ENCODE measurements at places on chromosomes 3 and 15.

DNA sequence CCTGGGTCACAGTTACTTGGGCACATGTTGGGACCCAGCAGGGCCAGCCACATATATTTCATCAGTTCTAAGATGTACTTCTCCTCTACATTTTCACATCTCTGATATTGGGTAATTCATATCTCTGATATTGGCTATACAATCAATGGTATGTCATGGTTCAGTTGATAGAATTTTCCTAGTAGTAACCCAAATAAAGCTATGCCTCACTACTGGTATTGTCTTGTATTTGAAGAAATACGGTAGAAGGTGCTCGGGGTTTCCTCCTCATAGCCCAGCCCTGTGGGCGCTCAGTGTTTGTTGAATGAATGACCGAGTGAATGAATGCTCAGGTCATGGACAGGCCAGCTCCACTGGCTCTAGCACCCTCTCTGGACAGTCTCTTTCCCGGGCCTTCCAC is 94.1 kb downstream of the RAB11A start:
- DNase-seq = no peak

- no peak for DNase-seq
Measured at GRCh38 chr3:126124896-126125295, 41.0 kb upstream of the SLC41A3 start.

DNA sequence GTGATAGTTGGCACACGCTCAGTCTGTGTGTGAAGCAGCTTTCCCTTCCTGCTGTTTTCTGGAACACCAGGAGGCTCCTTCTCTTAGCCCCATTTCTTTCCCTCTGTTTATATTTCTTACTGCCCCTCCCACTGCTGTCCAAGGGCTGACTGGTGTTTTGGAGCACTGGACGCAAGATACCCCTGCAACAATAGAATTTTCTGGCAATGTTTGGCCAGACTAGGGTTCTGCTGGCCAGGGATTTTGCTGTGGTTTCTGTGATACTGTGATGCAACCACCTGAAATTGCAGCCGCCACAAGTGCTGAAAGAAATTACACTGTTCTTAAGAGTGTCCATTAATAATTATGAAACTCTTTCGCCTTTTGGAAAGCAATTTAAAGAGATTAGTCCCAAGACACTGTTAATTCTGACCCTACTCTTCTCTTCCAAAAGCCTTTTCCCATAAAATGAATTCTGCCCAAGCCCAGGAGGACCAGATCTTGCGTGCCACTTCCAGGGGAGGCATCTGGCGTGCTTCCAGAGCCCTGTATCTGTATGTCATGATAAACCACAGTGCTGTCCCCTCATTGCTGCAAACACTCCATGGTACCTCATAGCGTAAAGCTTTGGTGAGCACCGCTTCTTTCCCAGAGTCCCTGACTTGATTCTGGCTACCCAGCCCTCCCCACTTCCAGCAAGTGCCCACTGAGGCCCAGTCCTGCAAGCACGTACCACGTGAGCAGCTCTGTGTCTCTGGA is 159.4 kb upstream of the CHRM5 start:
- no peak for DNase-seq

DNA sequence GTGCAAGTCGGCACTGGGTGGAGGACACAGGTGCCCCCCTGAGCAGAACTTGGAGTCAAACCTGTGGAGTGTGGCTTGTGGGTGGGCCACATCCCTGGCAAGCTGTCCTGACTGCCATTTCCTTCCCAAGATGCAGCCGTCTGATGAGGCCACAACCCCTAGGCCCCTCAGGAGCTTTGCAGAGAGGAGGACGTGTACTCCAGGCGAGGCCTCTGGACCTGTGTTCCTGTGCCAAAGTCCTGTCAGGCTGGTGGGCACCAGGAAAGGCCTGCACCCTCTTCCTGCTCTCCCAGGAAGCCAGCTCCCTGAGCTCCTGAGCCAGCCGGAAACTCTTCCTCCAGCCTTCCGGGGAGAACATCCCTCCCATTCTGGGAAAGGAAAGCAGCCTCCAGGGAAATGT is 48.5 kb downstream of the CMTM6 start:
- no peak for DNase-seq

- DNase-seq = no peak
Measured at GRCh38 chr3:16330351-16330750, 65.3 kb downstream of the OXNAD1 start.

- DNase-seq = no peak
Measured at GRCh38 chr3:17840126-17840525, 97.7 kb upstream of the TBC1D5 start.

DNA sequence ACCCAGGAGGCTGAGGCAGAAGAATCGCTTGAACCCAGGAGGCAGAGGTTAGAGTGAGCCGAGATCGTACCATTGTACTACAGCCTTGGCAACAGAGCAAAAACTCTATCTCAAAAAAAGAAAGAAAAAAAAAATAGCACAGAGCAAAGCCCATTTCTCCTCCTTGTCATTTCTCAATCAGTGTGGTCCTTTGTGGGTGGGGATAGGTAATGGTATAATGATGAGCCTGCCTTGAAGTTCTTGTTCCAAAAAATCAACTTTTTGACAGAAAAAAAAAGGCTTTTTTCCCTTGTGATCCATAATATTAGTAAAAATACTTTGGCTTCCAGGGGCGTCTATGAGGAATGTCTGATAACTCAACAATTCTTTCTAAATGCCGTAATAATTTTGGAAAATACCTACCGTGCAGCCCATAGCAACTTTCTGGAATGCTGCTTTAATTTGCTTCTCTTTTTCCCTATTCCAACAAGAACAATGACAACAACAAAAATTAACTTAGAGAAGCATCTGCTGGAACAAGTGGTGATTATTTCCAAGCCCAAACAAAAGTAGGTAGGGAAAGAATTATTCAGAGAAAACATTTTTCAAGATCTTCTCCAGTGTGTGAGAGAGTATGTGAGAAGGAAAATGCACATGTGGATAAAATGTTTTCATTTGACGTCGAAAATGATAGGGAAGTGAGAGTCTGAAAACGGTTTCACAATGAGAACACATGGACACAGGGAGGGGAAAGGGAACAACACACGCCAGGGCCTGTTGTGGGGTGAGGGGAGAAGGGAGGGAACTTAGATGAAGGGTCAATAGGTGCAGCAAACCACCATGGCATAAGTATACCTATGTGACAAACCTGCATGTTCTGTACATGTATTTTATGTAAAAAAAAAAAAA is 337.8 kb downstream of the RBMS3 start:
- peak; percentile 25 for DNase-seq

- DNase-seq = peak; percentile 63
Measured at GRCh38 chr3:4533489-4534443, 40.6 kb downstream of the ITPR1 start.

GRCh38 chr15:75644376-75644775 is 3.3 kb upstream of the SNX33 start:
- DNase-seq = no peak

- no peak for DNase-seq
Measured at GRCh38 chr15:101558221-101558941, 68.9 kb upstream of the PCSK6 start.

GRCh38 chr15:56353119-56353518 is 12.1 kb upstream of the TEX9 start:
- DNase-seq = peak; percentile 14

GRCh38 chr3:18066899-18067582 is 324.6 kb upstream of the TBC1D5 start:
- no peak for DNase-seq

- no peak for DNase-seq
Measured at GRCh38 chr3:50165910-50166538, 10.9 kb downstream of the SEMA3F start.

GRCh38 chr3:153284282-153284938 is 122.4 kb downstream of the RAP2B start:
- peak; percentile 88 for DNase-seq

DNA sequence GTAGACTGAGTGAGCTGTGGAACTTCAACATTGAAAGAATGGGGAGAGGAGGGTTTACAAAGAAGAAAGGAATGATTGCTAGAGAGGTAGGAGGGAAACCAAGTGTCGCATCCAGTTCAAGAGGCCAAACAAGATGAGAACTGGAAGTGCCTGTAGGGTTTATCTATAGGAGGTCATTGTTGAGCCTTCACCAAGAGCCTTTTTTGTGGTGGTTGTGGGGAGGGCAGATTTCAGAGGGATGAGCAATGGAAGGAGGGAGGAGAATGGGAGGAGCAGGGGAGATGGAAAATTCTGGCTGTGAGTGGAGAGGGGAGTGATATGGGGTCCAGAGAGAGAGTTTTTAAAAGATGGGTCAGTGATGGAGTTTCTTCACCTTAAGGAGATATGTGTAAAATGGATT is 8.5 kb downstream of the PDIA5 start:
- no peak for DNase-seq

GRCh38 chr15:98843844-98844243 is 163.7 kb downstream of the PGPEP1L start:
- DNase-seq = no peak

- no peak for DNase-seq
Measured at GRCh38 chr3:141807277-141808033, 44.2 kb downstream of the GRK7 start.

DNA sequence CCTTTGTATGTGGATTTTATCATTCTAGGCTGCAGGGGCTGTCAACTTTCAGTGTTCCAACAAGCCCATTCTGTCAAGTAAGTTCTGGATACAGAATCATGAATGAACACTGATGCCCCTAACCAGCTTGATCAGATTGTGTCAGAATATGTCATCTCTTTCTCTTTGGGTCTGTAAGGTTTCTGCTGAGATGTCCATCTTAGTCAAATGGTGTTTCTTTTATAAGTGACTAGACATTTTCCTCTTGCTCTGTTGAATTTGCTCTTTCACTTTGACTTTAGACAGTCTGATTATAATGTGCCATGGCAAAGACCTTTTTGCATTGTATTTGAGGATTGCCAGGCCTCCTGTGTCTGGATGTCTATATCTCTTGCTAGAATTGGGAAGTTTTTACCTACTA is 660.9 kb upstream of the CBLB start:
- DNase-seq = no peak

GRCh38 chr3:33054100-33055092 is 42.5 kb downstream of the GLB1 start:
- DNase-seq = peak; percentile 28

DNA sequence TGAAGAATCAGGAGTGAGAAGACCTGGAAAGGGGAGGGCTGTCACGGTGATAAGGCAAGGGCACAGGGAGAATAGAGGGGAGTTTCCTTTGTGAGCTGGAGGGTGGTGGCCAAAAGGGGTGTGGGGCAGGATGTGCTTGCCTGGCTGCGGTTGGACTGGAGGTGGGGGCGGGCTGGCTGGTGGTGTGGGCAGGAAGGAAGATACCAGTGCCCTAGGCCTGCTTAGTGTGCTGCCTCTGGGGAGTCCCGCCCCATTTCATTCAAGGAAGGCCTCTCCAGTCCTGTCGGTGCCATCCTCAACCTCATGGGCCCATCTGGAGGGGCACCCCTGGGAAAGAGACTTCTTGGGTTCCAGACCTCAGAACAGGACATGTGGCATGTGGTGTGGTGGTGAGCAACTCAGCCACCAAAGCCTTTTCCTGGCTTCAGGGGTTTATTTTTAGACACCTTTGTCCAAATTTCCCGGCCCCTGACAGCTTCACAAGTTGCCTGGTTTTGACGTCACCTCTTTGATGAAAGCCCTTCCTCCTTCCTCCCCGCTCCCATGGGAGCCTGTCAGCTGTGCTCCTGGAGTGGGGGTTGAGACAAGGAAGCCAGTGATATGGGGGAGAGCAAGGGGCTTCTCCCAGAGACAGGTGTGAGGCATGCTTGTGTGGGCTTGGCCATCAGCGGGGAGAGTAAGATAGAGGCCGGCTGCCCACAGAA is 15.6 kb downstream of the TEX264 start:
- peak; percentile 82 for DNase-seq

DNA sequence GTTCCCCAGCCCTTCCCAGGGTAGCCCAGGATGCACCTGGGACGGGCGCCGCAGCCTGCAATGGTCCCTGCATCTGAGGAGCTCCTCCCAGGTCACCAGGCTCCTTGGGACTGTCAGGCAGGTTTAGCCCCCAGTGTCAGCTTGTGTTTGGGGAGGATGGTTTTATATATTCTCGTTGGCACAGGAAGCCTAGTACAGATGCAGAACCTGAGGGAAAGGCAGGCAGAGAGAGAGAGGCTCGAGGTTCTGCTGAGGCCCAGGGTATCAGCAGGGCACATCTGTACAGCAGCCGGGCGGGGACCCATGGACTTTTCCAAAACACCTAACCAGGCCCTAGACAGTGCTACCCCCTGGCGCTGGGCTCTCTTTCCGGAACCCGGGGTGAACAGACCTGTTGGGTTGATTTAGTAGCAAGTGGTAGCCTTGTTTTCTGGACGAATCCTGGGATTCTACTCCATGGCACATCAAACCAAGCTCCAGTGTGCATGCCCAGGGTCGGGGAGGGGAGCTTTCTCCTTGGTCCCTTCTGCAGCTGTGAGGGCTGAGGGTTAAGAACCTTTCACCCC is 8.6 kb downstream of the PAK6 start:
- DNase-seq = no peak

GRCh38 chr3:41681479-41681878 is 280.4 kb downstream of the ULK4 start:
- DNase-seq = no peak

DNA sequence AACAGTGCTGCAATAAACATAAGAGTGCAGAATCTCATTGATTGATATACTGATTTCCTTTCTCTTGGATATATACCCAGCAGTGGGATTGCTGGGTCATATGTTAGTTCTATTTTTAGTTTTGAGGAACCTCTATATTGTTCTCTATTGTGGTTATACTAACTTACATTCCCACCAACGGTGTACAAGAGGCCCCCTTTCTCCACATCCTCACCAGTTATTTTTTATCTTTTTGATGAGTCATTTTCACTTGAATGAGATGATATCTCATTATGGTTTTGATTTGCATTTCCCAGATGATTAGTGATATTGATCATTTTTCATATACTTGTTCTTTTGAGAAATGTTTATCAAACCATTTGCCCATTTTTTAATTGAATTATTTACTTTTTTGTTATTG is 12.4 kb upstream of the IREB2 start:
- peak; percentile 19 for DNase-seq

DNA sequence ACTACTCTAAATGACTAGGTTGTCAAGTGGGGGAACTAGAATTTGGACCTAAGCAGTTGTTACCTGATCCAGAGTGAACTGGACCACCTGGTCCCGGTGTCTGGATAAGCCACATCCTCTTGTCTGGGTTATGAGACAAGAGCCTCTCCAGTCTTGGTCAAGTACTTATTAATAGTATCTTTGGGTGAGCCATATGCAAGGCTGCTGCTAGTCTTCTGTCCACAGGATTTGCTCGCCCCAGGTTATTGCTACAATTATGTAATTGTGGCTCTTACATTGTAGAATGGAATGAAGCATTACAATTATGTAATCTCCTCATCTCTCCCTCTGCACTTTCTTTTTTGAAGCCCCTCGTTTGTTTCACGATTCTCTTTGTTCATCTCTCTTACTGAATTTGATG is 24.0 kb upstream of the AGBL1 start:
- DNase-seq = no peak

GRCh38 chr15:44810237-44810636 is 73.9 kb downstream of the TRIM69 start:
- no peak for DNase-seq
